ENCODE measurements at places on chromosomes 16 and 17. TPM values are rescaled to one million over a fixed set of nuclear protein-coding genes. Genes with fewer than 3 reads are reported as not detected.
A peak's percentile ranks its signal among the peaks of the same experiment; 100 is the strongest.

Gene KRTAP2-3
- total RNA-seq: not detected

Gene CHST4
- total RNA-seq: not detected

Gene TCF25
- total RNA-seq: 132 TPM

Gene TNP2
- total RNA-seq: not detected

Gene SYCE1L
- total RNA-seq: 92.4 TPM

Gene GPR139
- total RNA-seq: not detected

Gene AIPL1
- total RNA-seq: not detected

Gene TBC1D3G
- total RNA-seq: not detected

GRCh38 chr17:27945953-27946352 lies 52.8 kb upstream of the LYRM9 start:
- DNase-seq: no peak

- DNase-seq: no peak
These were observed 50.6 kb upstream of the IRX6 start for GRCh38 chr16:55273356-55273755.

GRCh38 chr16:8286348-8286747 lies 304.0 kb downstream of the TMEM114 start:
- DNase-seq: no peak

DNA sequence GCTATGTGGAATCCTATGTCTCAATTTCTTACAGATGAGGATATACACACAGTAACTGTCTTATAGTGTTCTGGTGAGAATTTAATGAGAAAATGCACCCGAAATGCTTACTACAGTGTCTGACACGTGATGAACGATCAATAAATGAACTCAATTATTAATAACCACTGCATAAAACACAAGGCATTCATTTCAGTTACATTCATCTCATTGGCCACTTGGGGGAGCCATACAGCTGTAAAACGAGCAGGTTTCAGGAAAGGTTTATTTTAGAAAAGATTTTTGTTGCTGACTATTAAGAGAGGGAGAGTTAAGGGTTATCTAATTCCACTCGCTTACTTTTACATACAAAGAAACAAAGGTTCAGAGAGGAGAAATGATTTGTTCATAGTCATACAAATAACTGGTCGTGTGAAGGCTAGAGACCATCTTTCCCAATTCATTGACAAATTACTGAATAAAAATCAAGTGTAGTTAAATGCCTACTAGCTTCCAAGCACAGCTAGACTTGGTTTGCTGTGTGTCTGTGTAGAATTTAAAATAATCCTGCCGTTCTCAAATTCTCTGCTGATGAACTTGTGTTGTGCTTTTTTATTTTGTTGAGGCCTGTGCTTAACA lies 160.1 kb downstream of the MAP2K4 start:
- DNase-seq: peak; percentile 86

DNA sequence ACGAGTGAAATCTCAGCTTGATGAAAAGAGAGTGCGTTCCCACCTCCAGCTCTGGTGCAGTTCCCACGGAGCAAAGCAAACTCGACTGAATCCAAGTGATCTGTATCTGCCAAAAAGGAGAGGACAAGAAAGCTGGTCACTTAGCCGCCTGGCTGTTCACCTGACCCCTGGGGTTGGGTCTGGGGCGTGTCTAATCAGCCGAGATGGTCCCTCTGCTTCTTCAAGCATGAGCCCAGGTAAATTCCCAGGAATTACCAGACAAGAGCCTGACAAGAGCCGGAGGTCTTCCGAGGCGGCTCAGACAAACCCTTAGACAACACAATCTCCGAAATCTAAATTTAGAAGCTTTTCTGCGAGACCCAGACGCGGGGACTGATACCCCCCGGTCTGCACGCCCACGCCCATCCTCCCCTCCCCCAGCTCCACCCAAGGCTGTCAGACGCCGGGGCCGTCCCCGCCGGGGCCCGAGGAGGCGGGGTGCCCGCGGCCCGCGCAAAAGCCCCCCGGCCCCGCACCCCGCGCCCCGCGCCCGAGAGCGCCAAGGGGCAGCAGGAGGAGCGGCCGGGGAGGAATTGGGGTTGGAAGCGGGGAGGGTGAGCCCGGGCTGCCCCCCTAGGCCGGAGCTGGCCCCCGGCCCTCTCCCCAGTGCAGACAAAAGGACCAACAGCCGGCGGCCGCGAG lies 674 bp downstream of the ZNF821 start:
- peak; percentile 82 for DNase-seq

- DNase-seq: no peak
These were observed 20.8 kb upstream of the TBX2 start for GRCh38 chr17:61378658-61379456.

DNA sequence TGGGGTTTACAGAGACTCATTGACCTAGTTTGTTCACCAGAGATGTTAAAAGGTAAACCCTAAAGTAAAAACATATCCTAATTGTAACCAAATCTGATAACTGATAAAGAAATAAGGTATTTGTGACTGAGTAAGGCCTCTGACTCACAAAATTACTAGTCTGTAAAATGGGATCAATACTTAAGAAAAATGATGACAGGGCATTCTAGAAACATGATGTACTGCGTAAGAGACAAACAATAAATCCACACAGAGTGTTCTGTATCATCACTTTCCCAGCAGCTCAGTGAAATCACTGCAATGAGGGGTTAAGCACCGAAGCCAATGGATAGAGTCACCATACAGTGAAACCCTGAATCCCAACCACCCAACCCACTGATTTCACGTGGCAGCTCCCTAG lies 91.5 kb downstream of the VPS53 start:
- DNase-seq: no peak

- peak; percentile 49 for DNase-seq
These were observed 5.7 kb downstream of the SNX11 start for GRCh38 chr17:48113201-48113676.

DNA sequence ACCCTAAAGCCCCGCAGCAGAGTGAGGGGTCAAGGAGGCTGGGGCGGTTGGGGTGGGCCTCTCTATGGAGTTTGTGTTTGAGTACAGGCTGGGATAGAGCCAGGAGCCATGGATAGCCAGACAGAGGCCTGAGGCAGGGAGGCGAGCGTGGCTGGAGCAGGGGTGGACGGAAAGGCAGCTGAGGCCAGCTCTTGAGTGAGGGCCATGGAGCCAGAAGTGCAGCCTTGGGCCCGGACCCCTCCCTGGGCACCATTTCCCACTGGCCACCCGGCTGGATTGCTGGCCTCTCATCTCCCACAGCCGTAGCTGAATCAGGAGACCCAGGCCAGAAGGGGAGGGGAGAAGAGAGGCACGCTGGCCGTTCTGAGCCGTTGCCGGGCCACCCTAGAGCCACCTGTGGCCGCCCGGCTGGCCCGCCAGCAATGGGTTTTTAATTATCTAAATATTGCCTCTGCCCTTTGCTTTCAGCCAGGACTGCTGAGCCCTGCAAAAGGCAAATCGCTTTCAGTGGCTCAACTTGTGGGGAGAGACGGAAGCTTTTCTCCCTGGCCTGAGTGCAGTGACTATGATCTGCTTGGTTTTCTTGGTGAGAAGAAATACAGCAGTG lies 75.2 kb upstream of the GSE1 start:
- no peak for DNase-seq

- DNase-seq: no peak
These were observed 12.0 kb downstream of the CBFB start for GRCh38 chr16:67040906-67041305.

DNA sequence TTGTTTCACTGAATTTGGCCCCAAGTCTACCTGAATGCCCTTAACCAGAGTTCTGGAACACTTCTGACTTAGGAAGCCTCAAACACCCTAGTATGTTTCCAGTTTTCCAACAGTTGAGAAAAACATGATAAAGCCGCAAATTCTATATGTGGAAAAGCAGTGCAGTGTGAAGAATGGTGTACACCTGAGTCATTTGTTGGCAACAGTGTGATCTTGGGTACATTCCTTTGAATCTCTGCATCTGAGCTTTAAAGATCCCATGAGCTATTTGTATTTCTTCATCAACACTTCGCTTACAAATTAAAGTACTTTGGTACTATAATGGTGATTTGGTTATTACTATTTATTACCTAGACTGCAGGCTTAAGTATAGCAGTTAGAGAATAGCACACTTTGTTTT lies 93.6 kb upstream of the TBX2 start:
- DNase-seq: no peak

DNA sequence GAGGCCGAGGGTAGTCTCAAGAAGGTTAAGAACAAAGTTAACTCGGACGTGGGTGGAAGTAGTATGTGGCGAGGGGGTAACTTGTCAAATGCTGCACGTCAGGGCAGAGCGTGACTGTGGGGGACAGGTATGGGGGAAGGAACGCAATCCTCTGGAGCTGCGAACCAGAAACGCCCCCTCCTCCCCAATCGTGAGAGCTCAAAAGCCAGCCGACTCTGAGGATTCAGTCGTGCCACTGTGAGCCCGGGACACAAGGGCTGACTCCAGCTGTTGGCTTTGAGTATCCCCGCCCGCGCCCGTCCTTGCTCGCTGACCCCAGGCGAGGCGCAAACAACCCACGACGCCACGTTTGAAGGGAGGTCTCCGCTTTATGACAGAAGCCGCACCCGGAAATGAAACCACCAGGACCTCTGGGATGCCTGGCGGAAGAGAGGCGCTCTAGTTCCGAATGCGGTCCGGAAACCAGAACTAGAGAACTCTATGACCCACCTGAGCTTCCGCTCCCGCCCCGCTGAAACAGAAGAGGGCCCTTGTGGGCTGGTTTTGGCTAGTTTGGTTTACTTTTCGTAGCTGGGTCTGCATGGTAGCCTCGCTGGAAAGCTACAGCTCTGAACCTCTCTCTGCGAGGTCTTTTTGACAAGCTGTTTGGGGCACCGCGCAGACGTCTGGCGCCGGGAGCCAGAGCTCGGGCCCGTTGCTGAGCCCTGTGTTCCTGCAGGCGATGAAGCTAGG lies at the start of gene PEX12:
TSS of gene PEX12 (minus strand) at position 375 of the 732 bp plus-strand sequence. CDS start 550 bp downstream, outside the sequence.
- peak; percentile 88 for DNase-seq

DNA sequence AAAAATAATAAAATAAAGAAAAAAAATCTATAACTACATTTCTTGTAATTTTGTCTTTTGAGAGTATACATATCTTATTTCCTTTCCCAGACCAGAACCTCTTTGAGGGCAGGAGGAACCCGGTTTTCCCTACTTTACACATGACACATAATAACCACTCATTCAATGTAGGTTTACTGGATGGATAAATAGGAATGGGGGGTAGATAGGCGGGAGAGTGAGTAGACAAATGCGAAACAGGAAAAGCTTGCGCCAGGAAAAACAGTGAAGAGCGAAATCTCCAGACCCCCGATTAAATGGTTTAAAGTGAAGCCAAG lies 515 bp upstream of the GOSR2 start:
- DNase-seq: no peak

DNA sequence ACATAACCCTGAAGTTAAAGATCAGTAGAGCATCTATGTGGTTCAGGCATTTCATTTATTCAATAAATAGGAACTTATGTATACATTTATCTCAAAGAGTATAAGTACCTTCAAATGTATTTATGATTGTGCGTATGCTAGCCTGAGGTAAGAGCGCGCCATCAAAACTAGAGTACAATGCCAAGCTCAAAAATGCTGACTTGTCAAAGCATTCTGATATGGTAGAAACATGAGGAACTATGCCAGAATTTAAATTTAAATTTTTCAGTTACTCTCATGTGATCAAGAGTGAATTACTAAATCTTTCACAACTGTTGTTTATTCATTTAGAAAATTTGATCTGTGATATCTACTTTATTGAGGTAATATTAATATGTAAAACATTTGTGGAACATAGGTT lies 225.5 kb upstream of the CDH8 start:
- no peak for DNase-seq

GRCh38 chr17:31068291-31068690 lies 26.5 kb upstream of the NF1 start:
- peak; percentile 36 for DNase-seq

DNA sequence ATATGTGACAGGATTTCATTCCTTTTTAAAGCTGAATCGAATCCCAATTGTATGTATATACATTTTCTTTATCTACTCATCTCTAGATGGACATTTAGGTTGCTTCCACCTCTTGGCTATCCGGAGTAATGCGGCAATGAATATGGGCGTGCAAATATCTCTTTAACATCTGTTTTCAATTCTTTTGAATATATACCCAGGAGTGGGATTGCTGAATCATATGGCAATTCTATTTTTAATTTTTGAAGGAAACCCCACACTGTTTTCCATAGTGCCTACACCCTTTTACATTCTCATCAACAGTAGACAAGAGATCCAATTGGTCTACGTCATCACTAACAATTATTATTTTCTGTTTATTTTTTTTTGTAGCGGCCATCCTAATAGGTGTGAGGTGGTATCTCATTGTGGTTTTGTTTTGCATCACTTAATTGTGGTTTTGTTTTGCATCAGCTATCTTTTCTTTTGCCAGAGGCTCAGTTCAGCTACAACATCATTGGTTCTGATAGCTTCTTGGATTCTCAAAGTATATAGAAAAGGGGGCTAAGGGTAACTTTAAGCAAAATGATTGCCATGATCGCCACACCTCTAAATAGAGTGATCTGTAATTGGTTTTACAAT lies 25.6 kb upstream of the MAP2K6 start:
- no peak for DNase-seq

GRCh38 chr16:89422527-89422904 lies 67.8 kb downstream of the ANKRD11 start:
- DNase-seq: no peak

- DNase-seq: peak; percentile 26
These were observed 4.5 kb upstream of the MNT start for GRCh38 chr17:2405247-2405926.

DNA sequence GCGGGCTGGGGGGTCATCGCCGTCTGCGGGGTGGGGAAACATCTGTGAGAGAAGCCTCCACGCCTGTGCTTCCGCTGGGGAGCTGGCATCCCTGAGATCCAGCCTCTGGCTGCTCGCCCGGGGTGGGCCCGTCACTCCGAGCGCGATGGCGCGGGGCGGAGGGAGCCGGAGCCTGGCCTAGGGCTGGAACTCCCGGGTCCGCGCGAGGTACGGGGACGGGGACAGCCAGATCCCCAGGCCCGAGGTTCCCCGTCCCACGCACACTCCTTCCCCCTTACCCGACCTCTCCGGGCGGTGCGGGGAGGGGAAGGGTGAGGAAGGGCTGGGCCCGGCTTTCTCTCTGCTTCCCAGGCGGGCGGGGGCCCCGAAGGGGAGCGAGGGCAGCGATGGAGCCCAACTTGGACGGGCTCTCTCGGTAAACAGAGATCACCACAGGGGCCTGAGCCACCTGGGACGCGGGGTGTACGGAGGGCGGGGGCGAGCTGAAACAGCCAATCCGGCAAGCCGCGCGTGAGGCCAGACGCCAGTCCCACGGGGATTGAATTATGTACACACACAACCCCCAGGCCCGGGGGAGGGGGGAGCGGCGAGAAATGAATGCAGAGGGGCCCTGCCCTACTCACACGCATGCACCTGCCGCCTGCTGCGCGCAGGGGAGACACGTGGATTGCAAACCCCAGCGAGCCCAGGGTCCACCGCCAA lies at the start of gene SLC16A11:
TSS of gene SLC16A11 (minus strand) at position 596 of the 702 bp plus-strand sequence. CDS start at position 17, 579 bp downstream.
- DNase-seq: peak; percentile 83

DNA sequence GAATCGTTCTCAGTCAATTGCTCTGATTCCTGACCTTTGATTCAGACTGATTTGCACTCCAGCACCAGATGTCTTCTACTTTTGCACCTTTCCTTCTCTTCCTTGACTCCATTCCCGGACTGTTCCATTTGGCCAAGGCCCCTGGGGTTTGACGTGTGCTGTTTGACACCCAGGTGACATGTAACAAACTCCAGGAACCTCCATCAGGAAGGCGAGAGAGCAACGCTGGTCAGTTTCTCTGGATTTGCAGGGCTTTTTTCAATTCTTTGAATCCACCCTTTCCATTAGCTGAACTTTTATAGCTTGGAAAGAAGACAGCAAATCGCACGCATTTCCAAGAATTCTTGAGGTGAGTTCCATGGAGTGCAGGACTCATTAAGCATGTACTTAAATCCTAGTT lies 98.4 kb upstream of the FOXF1 start:
- DNase-seq: no peak
